ENCODE measurements at places on chromosomes 4 and X.

GRCh38 chr4:174629265-174629664 is 107.0 kb upstream of the HPGD start:
- DNase-seq = no peak

DNA sequence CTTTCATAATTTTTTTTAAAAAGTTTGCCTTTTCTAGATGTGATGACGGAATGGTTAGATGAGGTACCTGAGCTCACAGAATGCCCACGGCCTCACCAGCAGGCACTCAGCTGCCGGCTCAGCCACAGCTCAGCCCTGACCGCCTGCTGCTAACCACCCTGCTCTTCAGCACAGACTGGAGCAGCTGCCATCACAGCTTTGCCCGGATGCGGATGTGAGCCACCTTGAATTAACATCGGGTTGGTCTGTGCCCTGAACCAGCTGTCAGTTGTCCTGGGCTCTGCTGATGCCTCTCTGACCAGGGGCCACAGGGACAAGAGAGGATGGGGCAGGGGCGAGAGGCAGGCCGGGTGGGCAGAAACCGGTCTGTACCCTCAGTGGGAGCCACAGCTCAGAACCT is 93.3 kb downstream of the HMX1 start:
- no peak for DNase-seq

DNA sequence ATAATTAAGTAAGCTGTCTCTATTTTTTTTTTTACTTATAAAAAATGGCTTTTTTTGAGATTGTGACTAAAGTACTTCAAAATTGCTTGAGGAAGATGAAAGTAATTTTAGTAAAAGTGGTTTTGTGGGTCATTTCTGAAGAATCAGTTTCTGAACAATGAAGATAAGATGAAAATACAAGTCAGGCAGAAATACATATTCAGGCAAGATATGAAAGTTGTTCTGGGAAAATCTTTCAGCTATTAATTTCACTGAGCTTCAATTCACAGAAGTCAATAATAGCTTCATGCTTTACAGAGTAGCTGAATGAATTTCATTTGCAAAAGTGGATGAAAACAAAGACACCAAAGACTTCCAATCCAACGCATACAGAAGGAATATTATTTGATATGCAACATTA is 305.2 kb upstream of the ARSJ start:
- no peak for DNase-seq

- no peak for DNase-seq
Observed at GRCh38 chr4:185709802-185710486, 102.0 kb downstream of the SORBS2 start.

DNA sequence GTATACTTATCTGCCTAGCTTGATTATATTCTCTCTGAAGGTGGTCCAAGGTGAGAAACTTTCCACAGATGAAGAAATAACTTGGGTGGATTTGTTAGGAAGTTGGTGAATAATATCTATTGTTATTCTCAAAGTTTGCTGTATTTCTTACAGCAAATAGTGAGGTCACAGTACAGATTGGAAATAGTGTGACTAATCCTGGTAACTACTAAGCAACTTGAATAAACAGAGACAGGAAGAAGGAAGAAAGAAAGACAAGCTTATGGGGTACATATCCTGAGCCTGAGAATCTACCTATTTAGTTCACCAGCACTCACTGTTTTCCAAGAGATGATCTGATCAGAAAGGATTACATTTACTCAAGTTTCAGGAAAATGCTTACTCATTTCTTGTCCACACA is 1416.1 kb downstream of the RPA4 start:
- no peak for DNase-seq

- DNase-seq = no peak
Observed at GRCh38 chrX:147877726-147878125, 34.0 kb upstream of the FMR1 start.

DNA sequence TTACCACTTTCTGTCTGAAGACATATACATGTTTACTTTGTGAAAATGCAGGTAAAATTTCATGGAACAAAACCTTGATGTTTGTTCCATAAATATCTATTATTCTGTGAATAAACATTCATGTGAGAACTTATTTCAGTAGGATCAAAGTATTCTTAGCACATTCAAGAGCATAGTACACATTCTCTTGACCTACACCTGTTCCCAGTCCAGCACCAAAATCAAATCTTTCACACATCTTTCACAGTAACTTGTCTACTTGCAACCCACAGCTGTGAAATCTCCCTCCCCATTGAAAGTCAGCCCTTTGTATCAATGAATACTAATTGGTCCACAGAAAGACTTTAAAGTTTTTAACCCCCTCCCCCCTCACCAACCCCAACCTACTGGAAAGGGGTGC is 283.2 kb downstream of the GPC3 start:
- DNase-seq = no peak

DNA sequence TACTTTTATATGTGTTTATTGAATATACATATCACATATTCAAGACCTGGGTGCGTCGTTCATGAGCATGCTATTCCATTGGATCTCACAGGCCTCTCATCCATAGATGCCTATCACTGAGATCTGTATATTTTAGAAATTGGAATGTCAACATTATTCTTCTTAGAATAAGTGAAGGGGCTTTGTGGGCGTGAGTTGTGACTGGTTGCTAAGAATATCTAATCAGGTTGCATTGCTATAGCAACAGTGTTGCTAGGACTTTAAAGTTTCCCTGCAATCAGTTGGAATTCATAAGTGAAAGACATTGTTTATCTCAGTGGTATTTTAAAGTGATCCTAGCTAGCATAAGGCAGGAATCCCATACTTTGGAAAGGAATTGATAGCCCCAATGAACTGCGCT is 36.7 kb upstream of the ANK2 start:
- no peak for DNase-seq

GRCh38 chrX:85112293-85112692 is 108.6 kb downstream of the APOOL start:
- no peak for DNase-seq

DNA sequence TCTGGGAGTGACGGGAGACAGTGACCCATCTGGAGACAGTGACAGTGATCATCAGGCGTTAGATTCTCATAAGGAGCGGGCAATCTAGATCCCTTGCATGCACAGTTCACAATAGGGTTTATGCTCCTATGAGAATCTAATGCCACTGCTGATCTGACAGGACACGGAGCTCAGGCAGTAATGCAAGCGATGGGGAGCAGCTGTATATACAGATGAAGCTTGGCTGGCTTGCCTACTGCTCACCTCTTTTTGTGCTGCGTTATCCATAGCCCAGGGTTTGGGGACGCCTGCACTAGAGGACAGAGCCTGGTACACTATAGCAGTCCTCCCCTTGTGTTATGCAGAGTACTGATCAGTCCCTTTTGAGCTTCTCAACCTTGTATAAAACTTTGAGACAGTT is 23.5 kb downstream of the NFKB1 start:
- DNase-seq = no peak

- no peak for DNase-seq
Observed at GRCh38 chrX:134570899-134571298, 87.4 kb downstream of the PLAC1 start.

DNA sequence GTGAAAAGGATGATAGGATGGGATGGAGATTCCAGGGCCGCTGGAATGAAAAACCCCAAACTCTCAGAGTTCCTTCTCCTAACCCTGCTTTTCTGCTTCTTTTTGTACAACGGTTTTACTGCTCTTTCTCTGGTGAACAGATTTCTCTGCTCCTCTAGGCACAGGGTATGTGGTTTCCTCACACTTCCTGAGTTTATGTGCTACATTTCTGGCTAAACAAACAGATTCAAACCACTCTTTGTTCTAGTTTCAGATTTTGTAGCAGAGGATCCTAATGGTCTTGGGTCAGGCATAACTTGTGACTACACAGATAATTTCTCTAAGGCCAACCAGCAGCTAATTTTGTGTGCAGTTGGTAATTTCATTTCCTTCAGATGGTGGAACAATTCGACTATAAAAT is 52.6 kb downstream of the OSTC start:
- DNase-seq = no peak

Data from fibroblast of skin of left biceps (primary cell).